Fibroblast of the aortic adventitia (primary cell): ENCODE measurements at places on chromosomes 16 and 17.

GRCh38 chr17:2215616-2216364, 87.8 kb downstream of the SMG6 start:
- DNase-seq, result peak; percentile 99

- no peak for DNase-seq
Measured at GRCh38 chr16:84841787-84842300, 22.1 kb downstream of the CRISPLD2 start.

GRCh38 chr17:77011173-77012011, 129.4 kb upstream of the SEC14L1 start:
- peak; percentile 58 for DNase-seq

DNA sequence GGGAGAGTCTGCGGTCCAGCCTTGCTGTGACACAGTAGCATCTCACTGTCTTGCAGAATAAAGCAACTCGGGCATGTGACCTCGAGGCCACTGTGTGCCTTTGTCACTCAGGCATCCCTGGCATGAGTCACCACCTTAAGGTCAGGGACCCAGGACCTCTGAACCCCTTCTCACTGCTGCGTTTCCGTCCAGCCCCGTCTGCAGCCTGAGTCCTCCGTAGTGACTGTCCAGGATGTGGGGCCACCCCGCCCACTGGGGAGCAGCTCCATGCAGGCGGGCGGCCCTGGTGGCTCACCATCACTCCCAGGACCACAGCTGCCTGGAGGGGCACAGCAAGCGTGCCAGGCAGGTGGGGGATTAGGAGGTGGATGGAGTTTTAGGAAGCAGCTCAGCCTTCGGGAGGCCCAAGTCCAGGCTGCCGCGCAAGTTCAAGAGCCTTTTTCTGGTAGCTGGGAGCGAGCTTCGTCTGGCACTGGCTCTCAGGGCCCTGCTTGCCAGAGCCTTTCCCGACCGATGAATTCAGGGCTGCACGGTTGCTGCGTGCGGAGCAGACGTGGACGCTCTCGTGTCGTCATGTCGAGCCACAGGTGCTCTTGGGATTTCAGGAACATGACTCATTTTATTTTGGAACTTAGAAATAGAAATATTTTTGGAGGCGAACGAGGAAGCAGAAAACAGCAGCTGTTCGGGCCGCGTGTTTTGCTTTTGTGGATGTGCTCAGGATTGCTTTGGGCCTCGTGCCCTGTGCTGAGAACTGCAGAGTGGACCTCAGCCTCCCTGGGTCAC, 16.8 kb downstream of the KCTD5 start:
- DNase-seq, result no peak

DNA sequence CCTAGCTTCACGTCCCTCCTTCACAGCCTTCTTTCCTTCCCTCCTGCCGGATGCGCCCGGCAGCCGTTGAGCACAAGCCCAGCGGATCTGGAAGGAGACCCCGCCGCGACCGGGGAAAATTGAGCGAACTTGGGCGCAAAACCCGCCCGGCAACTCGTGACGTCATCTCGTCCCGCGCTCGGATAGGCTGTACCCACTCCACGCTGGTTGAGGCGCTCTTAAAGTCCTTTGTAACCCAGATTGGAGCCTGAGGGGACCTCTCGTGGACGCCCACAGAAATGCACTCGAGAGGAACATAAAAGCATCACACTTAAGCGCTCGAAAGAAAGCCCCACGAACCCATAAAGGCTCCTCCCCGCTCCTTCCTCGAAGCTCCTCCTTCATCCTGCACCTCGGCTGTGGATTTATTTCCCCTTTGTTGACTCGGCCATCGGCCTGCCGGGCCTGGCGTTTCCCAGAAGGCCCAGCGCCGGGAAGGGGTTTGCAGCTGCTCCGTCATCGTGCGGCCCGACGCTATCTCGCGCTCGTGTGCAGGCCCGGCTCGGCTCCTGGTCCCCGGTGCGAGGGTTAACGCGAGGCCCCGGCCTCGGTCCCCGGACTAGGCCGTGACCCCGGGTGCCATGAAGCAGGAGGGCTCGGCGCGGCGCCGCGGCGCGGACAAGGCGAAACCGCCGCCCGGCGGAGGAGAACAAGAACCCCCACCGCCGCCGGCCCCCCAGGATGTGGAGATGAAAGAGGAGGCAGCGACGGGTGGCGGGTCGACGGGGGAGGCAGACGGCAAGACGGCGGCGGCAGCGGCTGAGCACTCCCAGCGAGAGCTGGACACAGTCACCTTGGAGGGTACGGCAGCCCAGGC, at the start of gene PSMD3:
Gene PSMD3 (plus strand): TSS at position 457 of the 856 bp plus-strand sequence. CDS start 164 bp downstream, at position 621.
- peak; percentile 100 for DNase-seq

DNA sequence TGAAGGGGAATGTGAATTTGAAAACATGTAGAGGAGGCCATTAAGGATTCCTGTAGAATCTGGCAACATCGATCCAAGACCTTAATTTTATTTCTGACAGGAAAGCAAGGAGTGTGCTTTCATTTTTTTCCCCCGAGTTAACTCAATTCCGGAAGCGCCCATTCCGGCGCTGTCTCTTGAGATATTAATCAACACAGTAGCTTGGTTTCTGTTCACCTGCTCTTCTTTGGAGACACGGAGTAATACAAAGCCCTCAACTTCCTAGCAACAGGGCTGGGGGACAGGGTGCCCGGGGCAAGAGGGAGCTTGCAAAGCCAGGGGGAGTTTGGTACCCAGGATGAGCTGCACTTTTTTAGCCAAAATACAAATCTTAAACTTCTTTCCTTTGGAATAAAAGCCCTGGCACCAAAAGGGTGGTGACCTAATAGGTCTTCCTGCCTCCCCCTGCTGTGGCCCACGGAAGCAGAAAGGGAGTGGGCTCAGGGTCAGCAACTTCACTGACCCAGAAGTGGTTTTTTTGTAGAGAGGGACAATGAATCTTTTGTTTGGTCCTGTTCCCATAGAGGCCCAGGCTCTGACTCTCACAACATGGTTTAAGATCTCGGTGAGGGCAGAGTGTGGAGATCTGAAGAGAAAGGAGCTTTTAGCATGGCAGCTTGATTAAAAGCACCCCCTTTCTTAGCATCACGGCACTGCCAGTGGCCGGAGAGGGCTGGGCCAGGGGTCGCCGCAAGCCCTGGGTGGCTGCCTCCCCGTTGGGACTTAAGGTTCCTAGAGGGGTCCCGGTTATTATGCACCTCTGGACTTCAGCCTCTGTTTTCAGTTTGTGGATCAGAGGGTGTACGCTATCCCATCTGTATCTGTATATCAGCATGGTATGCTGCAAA, 207.3 kb downstream of the CCDC182 start:
- no peak for DNase-seq

DNA sequence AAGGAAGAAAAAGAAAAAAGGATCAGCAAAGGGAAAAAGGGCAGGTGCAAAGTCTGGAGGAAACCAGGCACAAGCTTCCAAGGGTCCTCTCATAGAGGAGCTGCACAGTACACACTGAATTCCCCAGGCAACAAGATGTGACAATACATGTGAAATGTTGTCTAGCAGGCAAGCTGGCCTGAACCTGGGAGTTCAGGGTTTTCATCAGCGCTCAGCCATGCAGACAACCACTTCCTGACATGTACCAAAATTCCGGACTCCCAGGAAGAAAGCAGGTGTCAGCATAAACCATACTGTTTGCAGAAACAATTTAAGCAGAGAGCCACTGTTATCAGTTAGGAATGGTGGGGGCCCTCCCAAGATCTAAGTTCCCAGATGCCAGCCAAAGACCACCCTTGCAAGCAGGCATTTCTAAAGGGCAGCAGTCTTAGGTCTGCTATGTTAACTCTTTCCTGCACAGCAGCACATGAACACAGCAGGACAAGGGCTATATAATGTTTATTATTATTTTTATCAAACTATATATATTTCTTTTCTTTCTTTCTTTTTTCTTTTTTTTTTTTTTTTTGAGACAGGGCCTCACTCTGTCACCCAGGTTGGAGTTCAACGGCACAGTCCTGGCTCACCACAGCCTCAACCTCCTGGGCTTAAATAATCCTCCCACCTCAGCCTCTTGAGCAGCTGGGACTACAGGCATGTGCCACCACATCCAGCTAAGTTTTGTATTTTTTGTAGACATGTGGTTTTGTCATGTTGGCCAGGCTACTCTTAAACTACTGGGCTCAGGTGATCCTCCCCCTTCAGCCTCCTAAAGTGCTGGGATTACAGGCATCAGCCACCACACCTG, 10.1 kb downstream of the TK2 start:
- DNase-seq, result no peak

DNA sequence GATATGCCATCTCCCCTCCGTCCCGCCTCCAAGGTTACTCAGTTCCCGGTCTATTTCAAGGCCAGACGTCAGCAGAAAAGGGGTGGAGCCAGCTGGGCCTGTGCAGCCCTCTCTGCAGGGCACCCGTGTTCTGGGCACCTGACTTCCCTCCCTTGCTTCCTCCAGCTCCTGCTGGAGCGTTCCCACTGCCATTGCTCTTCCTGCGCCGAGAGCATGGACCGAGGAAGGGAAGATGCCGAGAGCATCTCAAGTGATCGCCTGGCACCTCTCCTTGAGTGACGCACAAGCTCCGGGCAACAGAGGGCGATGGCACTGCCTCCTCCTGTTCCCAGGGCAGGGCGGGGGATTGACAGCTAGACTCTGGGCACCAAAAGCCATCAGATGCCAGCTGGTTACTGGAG, 29.4 kb upstream of the NAT9 start:
- no peak for DNase-seq

DNA sequence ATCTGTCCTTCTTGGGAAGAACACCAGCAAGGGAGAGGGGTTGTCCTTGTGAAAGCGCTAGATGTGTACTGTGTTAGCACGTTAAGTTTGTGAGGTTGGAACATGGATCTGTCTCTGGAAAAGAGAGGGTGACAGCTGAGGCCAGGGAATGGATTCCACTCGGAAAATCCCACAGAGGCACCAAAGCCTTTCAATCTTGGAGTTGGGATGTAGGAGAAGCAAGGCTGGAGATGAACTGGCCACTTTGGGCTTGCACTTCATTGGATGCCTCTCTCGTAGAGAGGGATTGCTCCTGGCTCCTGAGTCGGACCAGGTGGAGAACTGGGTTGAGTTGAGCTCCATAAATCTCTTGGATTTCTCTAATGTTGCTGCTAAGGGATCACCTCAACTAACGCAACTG, 67.2 kb downstream of the CCDC182 start:
- no peak for DNase-seq

GRCh38 chr16:56614549-56614991, 6.2 kb downstream of the MT2A start:
- peak; percentile 55 for DNase-seq

DNA sequence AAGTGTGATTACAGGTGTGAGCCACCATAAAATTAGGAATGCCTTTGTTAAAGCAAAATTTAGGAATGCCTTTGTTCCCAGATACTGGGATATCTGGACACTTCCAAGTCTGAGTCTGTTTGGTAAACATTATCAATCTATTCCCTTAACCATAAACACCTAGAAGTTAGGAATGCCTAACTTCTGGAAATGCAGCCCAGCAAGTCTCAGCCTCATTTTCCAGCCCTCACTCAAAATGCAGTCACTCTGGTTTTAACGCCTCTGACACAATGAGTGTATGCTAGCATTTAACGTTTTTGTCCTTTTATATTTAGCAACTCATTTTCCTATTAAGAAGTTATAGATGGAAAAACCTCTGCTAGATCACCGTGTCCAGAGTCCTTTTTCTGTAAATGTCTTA, 34.4 kb upstream of the HAS3 start:
- DNase-seq, result no peak

- no peak for DNase-seq
Measured at GRCh38 chr17:43952724-43953666, 745 bp downstream of the PYY start.

DNA sequence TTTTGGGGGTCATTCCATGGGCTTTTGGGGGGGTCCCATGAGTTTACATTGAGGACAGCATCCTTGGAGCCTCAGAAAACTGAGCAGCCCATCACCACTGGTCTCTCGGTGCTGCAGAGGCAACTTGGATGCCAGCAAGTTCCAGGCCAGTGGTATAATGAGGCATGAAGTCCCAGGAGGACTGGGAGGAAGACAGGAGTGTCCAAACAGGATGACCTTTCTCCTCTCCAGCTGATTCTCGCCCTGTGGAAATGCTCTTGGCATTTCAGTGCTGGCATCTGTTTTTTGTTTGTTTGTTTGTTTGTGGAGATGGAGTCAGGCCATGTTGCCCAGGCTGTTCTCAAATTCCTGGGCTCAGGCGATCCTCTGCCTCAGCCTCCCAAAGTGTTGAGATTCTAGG, 347.6 kb downstream of the SNX29 start:
- no peak for DNase-seq

- DNase-seq, result no peak
Measured at GRCh38 chr16:7703672-7704071, 371.0 kb downstream of the RBFOX1 start.

DNA sequence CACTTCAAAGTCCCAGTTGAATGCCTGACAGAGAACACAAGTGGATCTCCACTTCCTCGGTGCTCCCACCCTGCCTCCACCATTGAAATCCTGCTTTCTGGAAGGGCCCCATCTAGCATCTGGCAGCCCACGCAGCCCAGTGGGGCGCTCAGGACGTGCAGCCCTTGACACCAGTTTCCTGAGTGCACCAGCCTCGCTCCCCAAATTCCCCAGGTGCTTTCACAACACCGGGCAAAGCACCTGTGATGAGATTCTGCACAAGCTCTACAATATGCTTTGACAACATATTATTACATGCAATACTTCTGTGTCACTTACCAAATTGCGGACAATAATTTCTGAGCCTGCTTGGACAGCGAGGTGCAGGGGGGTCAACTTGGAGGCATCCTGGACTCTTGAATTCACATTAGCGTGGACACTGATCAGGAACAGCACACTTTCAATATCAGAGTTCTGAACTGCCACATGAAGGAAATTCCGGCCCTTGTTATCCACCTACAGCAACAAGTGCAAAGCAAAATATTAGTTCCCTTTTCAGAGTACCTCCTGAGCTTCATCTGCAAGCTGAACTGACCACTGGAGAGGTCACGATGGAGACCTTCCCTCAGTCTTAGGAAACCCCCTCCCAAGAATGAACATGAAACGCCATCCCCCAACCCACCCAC, 33.9 kb downstream of the CYB5D2 start:
- DNase-seq, result no peak

GRCh38 chr16:79097771-79098170, 502.8 kb downstream of the MAF start:
- DNase-seq, result no peak

- DNase-seq, result peak; percentile 28
Measured at GRCh38 chr17:4796552-4796920, 572 bp downstream of the PSMB6 start.

GRCh38 chr17:17405673-17406072, 71.1 kb upstream of the MED9 start:
- no peak for DNase-seq

DNA sequence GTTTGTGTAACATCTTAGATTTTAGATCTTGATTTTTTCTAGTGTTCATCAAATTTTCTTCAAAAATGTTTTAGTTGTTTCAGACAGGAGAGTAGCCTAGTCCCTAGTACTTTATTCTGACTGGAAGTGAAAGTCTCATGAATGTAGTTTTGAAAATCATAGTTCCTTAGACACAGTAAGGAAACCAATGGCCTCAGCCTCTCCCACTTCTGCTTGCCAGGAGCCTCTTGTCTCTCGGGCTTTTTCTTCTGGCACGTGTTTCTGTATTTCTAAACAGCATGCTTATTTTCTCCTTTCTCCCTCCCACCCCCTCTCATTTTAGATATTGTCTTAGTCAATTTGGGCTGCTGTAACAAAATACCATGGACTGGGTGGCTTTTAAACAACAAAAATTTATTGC, 9.8 kb downstream of the SLFN5 start:
- DNase-seq, result peak; percentile 59

- no peak for DNase-seq
Measured at GRCh38 chr17:79921411-79922115, 82.3 kb upstream of the CBX4 start.
